ENCODE measurements at places on chromosomes 6 and 20.

DNA sequence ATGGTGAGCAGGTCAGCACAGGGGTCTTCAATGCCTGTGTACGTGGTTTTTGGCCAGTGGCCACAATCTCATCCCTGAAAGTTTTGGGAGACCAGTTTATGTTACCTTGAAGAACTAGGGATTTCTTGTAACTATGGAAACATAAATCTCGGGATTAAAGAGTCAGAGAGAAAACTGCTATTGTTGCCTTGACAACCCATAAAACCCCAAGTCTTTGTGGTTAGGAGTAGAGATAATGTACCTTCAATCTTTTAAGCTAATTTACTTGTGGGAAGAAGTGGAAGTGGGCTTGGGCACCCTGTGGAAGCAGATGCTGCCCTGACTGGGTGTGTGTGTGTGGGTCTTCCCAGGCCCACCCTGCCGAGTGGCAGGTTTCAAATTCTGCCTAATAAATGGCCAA lies 46.1 kb upstream of the ZNF831 start:
- no peak for DNase-seq

- DNase-seq: no peak
Measured at GRCh38 chr20:47568019-47568418, 66.3 kb downstream of the NCOA3 start.

DNA sequence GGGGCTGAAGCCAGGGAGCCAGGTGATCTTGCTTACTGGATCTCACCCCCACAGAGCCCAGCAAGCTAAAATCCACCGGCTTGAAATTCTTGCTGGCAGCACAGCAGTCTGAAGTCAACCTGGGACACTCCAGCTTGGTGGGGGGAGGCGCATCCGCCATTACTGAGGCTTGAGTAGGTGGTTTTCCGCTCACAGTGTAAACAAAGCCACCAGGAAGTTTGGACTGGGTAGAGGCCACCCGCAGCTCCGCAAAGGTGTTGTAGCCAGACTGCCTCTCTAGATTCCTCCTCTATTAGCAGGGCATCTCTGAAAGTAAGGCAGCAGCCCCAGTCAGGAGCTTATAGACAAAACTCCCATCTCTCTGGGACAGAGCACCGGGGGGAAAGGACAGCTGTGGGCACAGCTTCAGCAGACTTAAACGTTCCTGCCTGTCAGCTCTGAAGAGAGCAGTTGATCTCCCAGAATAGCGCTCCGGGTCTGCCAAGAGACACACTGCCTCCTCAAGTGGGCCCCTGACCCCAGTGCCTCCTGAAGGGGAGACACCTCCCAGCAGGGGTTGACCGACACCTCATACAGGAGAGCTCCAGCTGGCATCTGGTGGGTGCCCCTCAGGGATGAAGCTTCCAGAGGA lies 206.3 kb upstream of the KHDRBS2 start:
- DNase-seq: no peak

DNA sequence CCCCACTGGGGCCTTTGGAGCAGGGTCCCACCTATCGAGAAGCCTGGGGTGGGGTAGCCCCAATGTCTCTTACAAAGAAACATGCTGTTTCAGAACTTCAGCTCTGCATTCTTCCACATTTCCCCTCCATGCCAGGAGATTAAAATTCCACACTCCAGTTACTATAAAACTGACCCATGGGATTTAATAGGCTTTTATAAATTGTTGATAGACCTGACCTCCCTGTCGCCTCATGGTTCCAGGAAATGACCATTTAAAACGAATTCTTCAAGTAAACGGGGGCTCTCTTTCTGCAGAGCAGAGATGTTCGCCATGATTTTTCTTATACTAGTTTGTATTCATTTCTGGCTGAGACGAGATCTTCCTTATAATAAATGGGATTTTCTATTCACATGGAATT lies 19.3 kb downstream of the RIN2 start:
- DNase-seq: no peak

DNA sequence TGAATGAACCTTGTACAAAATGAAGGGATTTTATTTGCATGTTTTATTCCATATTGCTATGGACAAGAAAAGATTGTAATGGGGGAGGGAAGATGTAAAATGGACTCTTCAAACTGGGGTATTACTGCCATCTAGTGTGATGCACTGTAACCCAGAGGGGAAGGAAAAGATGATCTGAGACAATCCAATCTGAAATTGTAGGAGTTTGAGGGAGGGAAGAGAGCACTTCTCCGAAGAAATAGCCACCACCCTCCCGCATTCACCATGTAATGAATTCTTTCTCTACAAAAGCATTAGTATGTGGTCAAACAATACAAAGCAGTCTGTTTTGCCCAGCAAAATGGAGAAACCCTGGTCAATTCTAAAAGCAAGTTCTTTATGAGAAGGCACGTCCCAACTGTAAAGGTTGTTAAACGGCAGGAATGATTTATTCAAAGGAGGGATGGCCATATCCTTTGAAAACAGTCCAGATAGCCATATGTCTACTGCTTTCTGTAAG lies 679.5 kb upstream of the NRSN1 start:
- DNase-seq: no peak

GRCh38 chr20:38537176-38537575 lies 43.8 kb upstream of the ADIG start:
- DNase-seq: no peak

GRCh38 chr20:19205981-19206396 lies 6.5 kb upstream of the SLC24A3 start:
- peak; percentile 52 for DNase-seq

DNA sequence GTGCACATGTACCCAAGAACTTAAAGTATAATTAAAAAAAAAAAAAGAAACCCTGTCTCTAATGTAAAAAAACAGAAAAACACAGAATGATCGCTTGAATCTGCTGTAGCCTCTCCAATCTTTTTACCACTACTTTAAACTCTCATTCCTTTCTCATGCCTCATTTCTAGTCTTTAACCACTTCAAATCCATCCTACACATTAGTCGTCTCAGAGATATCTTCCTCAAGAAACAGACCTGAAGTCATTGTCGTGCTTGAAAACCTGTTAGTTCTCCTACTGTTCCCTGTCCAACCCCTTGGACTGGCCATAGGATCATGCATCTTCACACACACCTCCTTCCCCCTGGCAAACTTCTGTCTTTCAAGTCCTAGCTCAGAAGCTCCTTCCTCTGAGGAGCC lies 112.1 kb upstream of the BCLAF1 start:
- DNase-seq: no peak

All from effector memory CD8-positive, alpha-beta T cell (primary cell).